ENCODE measurements at places on chromosomes 5 and 9.
A peak's percentile ranks its signal among the peaks of the same experiment; 100 is the strongest.

GRCh38 chr5:178490935-178491652, 99.1 kb downstream of the COL23A1 start:
- no peak for DNase-seq

DNA sequence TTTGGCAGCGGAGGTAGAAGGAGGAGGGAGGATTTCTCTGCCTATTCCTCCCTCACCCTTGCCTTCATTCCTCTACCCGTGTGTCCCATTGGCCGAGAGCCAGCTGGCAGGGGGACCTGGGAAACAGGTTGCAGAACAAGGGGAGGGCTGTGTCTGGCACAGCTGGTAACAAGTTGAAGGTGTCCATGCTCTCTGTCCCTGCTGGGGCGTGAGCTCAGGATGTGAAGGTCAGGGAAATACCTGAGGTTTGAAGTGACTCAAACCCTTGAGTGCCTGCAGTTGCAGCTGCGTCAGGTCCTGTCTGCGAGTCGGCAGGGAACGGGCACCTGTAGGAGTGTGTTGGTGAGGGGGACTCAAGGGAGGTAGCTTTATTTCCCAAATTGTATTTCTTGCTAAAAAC, 16.2 kb downstream of the MIGA2 start:
- DNase-seq: no peak

DNA sequence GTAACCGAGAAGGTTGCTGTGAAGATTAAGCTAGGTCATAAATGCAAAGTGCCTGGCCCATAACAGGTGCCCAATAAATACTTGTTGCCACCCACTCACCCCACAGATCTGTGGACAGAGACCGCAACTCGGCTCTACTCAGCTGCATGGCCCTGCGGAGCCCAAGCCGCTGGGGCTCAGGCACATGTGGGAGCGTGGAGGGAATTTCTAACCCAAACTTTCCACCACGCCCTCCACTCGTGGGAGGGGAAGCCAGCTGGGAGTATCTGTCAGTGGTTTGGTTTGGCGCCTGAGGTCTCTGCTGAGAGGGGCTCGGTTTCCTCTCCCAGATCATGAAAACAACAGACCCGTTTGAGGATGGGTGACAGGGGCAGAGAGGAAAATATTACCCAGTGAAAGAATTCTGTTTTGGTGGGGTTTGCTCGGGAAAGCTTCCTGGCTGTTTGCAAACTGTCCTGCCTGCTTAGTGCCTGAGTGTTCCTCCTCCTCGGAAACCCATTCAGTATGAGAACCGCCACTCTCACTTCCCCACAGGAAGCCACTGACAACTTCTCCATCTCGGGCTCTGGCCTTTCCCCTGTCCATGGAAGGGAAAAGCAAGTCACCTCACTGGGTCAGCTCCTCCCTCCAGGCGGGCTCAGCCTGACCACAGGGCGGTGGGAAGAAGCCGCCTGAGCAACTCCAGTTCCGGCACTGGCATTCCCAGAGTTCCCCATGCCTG, 60.1 kb downstream of the RGS3 start:
- peak; percentile 14 for DNase-seq

DNA sequence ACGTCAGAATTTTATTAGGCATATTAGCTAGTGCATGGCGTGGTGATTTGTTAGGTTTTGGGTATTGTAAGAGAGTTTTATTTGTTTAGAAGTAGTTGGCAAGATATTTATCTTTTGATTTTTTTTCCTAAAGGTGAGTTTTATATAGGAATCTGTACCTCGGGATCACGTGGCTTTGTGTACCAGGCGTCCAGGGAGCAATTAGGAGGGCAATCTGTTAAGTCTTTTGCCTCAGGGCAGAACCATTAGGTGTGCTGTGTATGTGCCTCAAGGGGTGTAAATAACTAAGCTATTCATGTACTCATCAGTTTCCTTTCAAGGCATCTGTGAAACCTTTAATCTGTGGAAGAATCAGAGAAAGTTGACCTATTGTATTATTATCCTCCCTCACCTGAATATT, 39.4 kb downstream of the ZSWIM6 start:
- no peak for DNase-seq

DNA sequence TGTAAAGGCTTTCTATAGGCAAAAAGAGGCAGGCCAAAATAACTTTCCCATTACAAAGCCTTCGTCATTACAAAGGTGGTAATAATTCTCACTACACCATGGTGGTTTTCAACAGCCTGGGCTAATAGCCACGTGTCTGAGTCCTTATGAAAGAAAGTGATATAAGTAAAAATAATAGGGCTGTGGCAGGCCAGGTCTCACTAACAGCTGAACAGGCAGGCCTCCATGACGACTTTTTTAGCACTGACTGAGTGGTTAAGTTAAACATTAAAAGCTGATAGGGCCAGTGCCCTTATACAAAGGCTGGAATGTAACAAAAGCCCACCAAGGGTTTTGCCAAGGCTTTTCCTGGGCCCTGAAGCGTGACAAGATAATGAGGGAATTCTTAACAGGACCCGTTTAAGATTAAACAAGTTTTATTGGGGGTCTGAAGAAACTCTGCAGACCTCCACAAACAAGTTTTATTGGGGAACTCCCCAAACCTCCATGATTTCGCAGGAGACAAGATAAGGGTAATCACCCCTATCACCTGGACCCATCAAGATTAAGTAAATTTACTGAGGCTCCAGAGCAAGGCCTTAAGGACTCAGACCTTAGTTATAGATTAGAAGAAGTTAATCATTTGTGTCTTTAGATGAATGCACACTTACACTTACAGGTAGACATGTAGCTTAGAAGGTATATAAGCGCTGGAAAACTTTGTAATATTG, 412.9 kb downstream of the CHSY3 start:
- no peak for DNase-seq

DNA sequence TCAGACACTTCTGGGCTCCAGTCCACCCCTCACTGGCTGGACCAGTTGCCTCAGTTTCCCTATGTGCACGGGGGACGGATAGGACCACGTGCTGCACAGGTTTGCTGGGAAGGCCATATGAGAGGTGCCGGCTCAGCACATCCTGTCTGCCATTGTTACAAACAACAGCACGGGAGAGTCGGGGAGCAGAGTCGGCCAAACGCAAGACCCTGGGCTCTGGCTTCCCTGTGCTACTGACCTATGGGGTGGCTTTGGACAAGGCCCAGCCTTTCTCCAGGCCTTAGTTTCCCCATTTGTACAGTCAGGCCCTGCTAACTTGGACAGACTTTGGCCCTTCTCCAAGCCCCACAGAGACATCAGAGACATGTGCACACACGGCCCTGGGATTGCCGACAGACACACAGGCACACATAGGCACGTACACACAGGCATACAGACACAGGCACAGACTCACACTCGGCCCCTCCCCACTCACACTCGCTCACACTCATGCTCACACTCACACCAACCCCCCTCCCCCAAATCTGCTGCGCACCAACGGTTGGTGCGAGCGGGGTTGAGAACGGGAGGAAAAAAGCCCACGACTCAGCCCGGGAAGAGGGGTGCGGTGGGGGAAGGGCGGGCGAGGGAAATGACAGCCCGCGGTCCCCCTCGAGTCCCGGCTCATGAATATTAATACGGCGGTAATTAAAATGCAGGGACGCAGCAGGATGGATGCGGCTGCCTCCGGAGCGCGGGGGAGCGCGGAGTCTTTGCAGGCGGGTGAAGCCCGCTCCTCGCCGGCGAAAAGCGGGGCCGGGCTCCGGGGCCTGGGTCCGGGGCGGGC, 133.0 kb downstream of the C9orf50 start:
- DNase-seq: peak; percentile 71

DNA sequence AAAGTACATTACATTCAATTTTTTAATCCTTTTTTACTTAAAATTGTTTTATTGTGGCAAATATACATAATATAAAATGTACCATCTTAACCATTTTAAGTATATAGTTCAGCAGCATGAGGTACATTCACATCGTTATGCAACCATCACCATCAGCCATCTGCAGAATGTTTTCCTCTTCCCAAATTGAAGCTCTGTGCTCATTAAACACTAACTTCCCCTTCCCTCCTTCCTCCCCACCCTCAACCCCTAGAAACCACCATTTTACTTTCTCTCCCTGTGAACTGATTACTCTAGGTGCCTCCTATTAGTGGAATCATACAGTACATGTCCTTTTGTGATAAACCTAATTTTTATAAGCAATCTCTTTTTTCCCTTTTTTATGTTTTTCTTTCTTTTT, 15.6 kb downstream of the TEX53 start:
- DNase-seq: no peak

- no peak for DNase-seq
Observed at GRCh38 chr5:65184780-65185179, 296.9 kb downstream of the ADAMTS6 start.

DNA sequence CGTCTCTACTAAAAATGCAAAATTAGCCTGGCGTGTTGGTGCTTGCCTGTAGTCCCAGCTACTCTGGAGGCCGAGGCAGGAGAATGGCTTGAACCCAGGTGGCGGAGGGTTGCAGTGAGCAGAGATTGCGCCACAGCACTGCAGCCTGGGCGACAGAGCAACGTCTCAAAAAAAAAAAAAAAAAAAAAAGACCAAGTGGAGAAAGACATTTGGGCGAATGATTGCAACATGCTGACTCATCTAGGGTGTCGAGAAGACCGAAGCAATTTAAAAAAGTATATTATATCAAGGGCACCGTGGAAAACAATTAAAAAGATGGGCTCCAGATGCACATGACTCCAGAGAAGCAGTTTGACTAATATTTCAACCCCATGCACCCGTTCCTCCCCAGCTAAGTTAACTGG, 9.2 kb downstream of the KLF4 start:
- DNase-seq: peak; percentile 95

DNA sequence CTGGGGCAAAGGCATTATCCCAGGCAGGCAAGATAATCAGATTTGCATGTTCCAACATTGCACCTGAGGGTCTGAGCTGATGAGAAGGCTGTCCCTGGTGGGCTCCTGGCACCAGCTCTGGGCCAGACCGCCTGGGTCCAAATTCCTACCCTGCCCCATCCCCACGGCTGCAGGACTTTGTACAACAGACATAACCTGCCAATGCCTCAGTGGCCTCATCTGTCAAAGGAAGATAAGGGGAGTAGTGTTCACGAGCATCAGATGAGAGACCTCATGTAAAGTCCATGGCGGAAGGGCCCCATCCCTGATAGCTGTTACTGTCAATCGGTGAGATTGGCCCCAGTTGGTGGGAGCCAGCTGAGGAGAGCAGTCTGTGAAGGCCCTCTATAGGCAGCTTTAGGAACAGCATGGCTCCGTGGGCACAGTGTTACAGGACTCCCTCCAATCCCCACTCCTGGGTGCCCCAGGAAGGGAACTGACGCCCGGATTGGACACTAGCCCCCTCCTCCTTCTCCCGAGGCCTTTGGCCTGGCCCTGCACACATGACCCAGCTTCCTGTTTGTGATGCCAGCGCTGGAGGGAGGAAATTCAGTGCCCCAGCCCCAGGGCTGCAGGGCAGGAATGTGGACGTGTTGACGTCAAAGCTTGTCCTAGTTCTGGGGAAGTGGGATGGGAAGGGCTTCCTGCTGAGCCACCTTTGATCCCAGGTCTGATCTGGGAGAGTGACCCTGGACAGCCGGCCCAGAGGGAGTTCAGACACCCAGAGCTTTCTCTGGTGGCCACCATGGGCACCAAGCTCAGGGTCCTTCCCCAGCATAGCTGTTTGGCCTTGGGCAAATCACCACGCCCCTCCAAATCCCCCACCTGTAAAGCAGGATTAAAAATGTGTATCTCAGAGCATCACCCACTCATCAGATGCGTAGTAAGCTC, 56.2 kb downstream of the DUSP1 start:
- DNase-seq: peak; percentile 49

DNA sequence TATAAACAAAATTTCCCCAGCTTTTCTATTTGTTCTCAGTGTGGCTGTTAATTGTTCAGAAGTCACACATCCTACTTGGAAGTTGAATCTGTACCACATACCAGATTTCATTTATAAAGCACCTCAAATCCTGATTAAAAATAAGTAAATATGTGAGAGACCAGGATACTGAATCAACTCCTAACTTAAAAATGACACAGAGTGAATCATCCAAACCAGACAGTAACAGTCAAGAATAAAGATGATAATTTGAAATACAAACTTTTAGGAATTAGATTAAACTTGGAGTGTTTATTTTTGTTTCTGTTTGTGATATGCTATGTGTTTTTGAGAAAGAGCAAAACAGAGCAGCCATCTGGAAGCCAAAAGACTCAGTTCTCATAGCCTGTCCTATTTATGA, 633.2 kb upstream of the RORB start:
- DNase-seq: peak; percentile 56

- no peak for DNase-seq
Observed at GRCh38 chr5:10335711-10336470, 17.6 kb upstream of the MARCHF6 start.

- no peak for DNase-seq
Observed at GRCh38 chr9:100674419-100675122, 96.7 kb downstream of the CAVIN4 start.

GRCh38 chr5:112381521-112381920, 37.6 kb downstream of the EPB41L4A start:
- no peak for DNase-seq

DNA sequence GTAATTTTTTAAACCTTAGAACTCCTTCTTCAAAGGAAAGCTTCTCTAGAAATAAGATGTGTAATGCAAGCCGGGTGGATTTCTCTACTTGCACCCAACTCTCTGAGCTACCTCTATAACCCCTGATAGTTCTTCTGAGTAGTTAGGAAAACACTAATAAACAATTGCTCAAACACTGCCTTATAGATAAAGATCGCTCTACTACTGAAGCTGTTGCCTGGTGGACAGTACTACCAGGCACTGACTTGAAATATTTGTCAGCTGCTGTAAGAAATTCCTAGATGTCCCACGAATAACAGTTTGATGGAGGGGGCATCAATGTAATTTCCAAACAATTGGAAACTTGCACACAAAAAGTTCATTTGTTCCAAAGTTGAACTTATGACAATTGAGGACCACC, 42.0 kb downstream of the NR3C1 start:
- no peak for DNase-seq

DNA sequence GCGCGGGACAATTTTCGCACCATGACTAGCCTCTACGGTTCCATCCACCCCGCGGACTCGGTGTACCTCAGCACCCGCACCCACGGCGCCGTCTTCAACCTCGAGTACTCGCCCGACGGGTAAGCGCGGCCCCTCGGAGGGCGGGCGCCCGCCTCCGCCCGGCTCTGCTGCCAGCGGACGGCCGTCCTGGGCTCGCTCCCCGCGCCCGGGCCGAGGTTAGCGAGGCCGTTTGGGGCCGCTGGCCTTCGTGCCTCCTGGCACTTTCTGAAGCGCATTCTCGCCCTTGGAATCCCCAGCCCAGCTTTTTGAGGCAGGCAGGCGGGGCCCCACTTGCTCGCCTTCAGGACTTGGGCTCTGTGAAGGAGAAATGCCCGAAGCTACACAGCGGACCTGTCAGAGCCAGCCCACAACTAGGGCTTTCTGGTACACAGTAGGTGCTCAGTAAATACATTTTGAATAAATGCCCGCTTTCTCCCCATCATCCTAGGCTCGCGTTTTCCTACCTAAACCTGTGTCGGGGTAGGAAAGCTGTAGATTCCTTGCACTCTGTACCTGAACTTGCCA, 772 bp downstream of the DCAF10 start:
- DNase-seq: peak; percentile 15

DNA sequence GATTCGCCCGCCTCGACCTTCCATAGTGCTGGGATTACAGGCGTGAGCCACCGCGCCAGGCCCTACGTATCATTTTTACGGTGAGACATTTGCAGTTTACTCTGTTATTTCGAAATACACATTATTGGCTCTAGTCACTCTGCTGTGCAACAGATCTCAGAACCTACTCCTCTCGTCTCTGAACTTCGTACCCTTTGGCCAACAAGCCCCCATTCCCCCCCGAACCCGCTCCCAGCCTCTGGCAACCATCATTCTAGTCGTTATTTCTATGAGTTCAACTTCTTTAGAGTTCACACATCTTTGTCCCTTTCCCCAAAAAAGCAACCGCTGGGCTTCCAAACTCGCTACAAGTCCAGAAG, 735 bp downstream of the PTGR1 start:
- DNase-seq: peak; percentile 75

- peak; percentile 75 for DNase-seq
Observed at GRCh38 chr9:99239341-99240060, 17.4 kb downstream of the SEC61B start.

All from fibroblast of mammary gland (primary cell).